ENCODE measurements at places on chromosomes 16 and 17.

GRCh38 chr17:48456589-48456988 lies 26.6 kb upstream of the SKAP1 start:
- no peak for DNase-seq

- no peak for DNase-seq
Observed at GRCh38 chr16:4498546-4499195, 22.5 kb downstream of the HMOX2 start.

DNA sequence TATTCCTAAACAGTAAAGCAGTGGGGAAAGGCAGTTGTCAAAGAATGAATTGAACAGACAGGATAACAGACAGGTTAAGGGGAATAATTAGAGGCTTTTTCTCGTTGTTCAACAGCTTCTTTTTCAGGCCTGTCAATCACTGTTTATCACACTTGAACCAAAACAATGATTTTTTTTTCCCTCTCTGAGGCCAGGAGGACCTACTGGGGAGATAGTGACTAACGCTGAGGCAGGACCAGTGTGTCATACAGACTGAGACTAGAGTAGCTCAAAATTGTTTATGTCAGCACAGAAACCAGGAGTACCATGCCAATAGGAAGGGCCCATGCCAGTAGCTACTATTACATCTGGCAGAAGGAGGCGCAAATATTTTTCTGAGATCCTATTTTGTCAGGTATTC lies 41.3 kb upstream of the NLK start:
- no peak for DNase-seq

- DNase-seq: no peak
Observed at GRCh38 chr17:44343510-44344209, 1.4 kb upstream of the GRN start.

DNA sequence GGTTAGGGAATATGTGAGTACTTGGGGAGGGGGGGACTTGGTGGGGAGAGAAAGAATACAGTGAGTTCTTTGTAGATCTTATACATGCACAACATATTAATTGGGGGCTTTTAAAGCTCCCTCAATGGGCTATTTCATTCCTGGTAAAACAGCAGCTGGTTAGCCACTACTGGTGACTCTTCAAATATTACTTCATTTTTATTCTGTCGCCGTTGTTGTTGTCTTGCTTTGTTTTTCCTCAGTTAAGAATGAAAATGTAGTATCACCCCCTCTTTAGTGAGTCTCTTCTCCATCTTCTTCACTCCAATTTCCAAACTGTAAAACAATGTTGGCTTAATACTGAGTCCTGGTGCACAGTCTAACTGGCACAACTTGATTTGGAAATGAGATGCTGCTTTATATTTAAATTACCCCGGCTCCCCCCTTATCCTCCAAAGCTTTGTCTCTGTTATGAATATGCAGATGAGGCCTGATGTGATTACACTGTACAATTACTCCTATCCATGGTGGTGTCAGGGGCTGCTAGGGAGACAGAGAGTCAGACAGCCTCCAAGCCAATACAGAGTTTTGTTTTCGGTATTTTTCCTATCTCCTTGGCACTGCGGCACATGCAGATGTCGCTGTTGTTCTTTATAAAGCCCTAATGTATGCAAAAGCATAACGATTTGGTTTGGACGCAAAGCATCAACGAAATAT lies 256.9 kb upstream of the PMFBP1 start:
- DNase-seq: no peak

DNA sequence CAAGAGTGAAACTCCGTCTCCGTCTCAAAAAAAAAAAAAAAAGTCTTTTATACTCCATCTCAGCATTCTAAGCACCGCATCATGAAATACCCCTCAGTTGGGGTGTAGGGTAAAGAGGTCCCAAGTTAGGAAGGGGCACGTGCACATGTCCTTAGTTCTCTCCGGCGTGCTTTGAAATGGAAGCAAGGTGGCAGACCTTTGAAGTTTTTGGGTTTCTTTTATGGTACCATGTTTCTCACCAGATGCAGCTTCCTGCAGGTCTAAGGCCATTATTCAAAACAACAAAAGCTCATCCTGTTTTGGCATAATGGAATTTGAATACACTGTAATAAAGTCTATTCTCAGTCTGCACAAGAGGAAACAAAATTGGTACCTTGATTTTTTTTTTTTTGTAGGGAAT lies 9.6 kb downstream of the EMC8 start:
- no peak for DNase-seq

DNA sequence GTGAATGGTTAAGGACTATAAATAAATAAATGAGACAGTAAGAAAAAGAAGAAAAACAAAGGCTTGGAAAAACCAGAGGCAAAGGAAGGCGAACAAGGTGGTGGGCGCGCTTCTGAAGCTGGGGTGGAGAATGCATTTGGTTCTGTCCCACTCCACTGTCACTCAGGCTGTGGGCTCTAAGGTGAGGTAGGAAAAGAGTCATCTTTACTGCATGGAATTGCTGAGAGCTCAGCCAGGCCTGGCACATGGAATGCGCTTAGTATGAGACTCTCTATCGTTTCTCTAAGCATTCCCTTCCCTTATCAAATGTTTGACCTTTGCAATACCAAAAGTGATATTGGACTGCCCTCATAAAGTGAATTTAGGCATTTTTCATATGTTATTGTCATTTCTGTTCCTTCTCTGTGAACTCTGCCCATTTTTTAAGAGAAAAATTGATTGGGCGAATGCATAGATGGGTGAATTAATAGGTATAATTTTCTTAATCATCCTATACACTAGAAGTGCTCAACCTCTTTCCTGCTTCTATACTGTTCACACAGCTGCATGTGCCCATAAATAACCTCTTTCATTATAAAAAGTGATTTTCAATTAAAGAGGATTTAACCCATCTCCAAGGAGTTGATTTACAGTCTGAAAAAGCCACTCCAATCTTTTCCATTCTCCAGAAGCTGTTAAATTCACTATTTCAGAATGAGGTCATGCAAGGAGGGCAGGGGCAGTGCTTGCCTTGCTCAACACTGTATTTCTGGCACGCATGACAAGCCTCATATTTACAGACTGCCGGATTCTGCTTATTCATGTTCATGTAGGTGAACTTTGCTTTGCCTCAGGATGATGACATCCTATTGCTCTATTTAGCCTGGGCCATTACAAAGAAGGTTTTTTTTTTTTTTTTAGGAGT lies 87.7 kb downstream of the MYH10 start:
- no peak for DNase-seq

GRCh38 chr16:50208460-50208931 lies 55.4 kb downstream of the TENT4B start:
- no peak for DNase-seq

GRCh38 chr17:3960764-3961163 lies 3.5 kb downstream of the ATP2A3 start:
- no peak for DNase-seq

GRCh38 chr17:33935822-33936221 lies 319.3 kb upstream of the CCL2 start:
- DNase-seq: no peak

DNA sequence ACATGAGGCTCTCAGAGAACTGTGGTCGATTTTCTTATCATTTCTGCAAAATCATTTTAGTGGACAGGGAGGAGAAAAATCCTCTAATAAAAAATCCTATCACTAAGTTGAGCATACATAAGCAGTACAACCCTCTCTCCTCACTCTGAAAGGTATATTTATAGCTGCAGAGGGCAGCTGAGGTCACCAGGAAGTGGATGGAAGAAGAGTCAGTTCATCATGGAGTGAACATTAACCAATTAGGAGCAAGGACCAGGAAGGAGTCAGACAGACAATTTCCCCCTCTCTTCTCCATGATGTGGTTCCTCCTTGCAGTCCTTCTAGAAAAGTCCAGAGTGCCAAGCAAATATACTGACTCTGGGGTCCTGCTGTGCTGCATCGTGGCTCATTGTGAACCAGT lies 253.7 kb downstream of the TOX3 start:
- no peak for DNase-seq

Measured in SK-N-SH (cell line).